ENCODE measurements at places on chromosomes 4 and X.

GRCh38 chr4:173274744-173275143, 59.4 kb downstream of the HMGB2 start:
- no peak for DNase-seq

DNA sequence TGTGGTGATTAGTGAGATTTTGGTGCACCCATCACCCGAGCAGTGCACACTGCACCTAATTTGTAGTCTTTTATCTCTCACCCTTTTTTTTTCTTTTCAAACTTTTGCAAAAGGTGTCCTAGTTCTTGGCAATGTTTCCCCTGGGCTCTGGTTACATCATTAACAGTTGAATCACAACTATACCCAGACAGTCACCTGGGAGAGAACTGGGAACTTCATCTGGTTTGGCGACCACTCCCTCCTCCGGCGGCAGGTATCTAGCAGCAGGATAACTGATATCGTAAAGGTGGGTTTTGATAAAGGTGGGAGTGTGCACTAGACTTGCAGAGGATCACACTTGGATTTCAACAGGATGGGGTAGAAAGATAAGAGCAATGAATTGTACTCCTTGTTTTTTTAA, 140.5 kb downstream of the CHIC2 start:
- no peak for DNase-seq

GRCh38 chrX:16603822-16604221, 46.1 kb upstream of the S100G start:
- DNase-seq, result no peak

GRCh38 chr4:183971929-183972490, 66.9 kb downstream of the STOX2 start:
- no peak for DNase-seq

- no peak for DNase-seq
These were observed 11.5 kb upstream of the HDAC8 start for GRCh38 chrX:72584163-72584562.

DNA sequence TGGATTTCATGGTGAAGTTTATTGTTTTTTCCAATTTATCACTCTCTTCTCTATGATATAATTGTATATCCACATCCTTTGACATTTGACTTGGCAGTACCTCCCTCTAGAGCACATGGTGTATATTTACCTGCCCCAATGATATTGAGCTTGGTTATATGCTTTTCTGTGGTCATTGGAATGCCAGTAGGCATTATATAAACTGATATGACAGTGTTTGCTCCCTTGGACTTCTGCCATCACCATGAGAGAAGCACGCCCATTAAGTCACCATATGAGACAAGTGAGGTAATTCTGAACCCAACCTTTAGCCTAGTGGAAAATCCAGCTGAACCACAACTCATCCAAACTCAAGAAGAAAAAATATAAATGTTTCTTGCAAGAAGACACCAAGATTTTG, 2761.5 kb downstream of the ARAP2 start:
- DNase-seq, result no peak

DNA sequence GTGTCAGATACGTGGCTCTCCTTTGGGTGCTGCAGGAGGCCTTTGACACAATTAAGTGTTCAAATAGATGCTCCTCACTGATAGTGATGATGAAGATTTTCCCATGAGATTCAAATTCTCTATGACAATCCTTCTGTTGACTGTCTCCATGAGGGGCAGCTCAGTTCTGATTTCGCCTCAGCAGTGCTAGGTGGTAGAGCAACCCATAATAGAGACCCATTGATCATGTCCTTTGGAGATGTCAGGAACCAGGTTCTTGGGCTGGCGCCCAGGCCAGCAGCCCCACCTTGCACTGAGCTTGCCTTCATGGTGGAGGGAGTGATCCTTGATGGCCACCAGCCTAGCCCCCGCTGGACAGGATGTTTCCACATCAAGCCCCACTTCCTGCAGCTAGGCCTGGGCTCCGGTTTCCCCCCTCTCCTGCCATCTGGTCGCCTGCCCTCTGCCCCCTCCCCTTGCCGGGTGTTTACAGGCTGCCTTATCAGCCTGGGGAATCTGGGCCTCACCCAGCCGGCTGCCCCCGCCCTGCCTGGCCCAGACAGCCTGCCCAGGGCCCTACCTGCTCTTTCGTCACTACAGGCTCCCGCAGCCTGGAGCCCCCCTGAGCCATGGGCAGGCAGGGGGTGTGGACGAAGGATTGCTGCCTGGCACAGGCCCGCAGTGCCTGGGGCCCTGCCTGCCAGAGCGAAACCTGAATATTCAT, 12.6 kb downstream of the ELF4 start:
- DNase-seq, result no peak

DNA sequence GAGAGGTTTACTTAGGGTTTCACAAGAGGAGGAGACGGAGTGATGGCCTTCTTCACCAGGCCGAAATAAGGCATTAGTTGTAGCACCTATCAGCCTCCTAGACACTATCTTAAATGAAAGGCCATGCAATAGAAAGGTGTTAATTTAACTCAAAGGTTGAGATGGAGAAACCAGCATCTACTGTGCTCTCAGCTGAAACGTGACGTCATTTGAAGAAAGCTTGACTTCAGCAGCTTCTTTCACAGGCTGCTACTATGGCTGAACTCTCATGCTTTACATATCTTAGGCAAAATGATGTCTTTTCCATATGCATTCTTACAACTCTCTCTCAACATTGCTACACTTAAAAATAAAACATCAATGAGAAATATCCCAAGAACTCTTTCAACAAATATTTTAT, 99.6 kb downstream of the GUCY2F start:
- no peak for DNase-seq

- no peak for DNase-seq
These were observed 417.1 kb upstream of the GALNT7 start for GRCh38 chr4:172751550-172751949.

DNA sequence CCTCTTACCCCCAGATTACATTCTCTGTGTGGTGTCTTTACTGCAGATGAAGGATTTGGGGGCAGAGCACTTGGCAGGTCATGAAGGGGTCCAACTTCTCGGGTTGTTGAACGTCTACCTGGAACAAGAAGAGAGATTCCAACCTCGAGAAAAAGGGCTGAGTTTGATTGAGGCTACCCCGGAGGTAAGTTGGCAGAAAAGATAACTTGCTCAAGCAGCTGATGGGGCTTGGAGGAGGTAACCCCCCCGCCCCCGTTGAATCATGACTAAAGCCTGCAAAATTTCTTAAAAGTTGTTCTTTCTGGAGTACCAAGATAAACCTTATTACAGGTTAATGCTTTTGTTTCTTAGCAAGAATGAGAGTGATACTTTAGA, 1.5 kb downstream of the CCNG2 start:
- DNase-seq, result no peak

GRCh38 chr4:185920691-185921260, 108.8 kb upstream of the SORBS2 start:
- no peak for DNase-seq

DNA sequence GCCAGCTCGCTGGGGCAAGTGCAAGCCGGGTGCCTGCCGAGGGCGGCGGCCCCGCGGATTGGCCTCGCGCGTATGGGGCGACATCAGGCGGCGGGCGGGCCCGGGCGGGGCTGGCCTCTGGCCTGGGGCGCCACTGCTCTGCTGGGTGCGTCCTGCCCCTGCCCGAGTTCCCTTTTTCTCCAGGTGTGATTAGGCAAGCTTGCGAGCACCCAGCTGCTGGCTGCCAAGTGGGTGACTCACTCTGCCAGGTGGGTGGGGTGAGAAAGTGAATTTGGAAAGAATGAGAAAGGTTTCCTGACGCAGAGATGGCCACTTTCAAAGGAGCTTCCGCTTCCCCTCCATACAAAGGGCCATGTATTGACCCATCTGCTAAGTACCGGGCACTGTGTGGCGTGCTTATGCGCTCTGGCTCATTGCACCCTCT, 32.5 kb downstream of the FGFBP1 start:
- peak; percentile 97 for DNase-seq

GRCh38 chr4:19623866-19624265, 627.8 kb upstream of the SLIT2 start:
- no peak for DNase-seq

DNA sequence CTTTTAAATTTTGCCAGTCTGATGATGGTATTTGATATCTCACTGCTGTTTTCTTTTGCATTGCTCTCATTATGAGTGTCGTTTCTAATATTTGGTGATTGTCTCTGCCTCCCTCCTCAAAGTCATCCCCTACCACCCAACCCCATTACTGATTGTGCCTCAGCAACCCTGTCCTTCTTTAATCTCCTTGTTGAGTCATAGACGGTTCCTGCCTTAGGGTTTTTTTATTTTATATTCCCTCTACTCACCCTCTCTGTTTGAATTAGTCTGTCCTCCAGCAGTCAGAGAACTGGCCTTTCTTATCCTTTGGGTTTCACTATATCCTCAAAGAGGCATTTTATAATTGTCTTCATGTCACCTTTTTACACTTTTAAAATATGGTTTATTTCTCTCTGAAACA, 409.3 kb upstream of the CPEB2 start:
- no peak for DNase-seq

DNA sequence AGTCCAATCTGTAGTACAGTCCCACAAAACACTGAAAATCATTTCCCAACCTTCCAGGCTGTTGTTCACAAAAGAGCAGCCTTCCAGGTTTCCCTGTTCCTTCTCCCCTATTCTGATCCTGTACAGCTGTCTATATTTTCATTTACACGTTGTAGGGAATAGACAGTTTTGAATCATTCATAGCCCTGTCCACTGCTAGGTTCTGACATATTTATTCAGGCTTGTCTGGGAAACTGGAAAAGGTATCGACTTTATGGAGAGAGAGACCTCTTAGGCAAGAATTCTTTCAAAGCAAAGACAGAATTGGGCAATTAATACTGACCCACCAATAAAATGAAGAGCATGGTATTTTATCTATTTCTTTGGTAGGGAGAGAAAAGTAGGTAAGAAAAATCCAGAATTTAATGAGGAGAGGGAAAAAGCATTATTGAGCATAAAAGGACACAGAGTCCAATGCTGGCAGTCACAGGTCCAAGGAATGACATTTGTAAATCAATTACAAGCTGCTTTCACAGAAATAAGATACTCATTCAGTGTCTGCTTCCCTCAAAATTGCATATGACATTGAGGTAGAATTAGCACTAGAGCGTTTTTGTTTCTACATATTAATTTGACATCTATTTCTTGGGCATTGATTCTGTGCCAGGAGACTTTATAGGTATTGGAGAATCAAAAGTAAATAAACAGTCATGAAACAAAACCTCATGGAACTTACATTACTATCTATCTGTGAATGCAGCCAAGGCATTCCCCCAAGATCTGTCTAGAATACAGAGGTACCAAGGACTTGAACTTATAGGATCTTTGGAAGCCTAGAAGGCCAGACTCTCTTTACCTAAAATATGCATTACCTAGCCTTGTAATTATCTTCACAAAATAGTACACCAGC, 127.2 kb downstream of the CAMK2D start:
- no peak for DNase-seq

DNA sequence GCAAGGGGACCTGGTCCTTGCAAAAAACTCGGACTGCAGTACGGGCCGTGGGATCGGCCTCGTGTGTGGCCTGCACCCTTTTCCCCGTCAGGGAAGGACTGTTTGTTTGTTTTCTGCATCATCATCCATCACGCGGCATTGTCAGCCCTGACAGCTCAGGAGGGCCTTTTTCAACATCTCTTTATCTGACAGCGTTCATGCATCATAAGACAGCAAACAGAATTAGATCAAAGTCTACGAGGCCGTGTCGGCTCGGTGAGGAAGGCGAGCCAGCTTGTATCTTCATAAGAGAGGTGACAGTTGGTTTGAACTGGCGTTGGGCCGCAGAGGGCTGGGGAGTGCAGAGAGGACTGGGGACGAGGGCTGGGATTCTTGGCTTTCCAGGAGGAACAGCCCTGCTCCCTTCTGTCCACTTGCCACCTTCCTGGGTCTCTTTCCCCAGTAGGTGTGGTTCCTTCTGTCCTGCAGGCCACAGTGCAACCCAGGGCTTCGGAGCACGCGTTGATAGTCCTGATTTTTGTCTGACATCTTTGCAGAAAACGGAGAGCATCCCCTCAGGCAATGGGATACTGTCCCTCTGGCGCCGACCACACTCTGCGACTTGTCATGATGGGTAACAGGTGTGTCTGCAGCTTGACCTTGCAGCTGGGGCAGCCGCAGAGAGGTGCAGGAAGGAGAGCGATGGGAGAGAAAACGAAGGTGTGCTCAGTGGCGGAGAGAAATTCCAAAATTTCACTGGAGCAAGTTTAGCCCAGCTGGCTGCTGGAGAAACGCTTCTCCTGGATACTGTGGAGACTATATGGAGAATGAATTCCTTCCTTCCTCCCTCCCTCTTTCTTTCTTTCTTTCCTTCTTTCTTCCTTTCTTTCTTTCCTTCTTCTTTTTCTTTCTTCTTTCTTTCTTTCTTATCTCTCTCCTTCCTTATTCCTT, 104.0 kb upstream of the SHOX start:
- no peak for DNase-seq

GRCh38 chr4:80454040-80454439, 118.5 kb downstream of the CFAP299 start:
- peak; percentile 65 for DNase-seq

- DNase-seq, result no peak
These were observed 115.1 kb downstream of the CAMK2D start for GRCh38 chr4:113646442-113646822.

GRCh38 chr4:59904331-59904730, 1295.8 kb upstream of the ADGRL3 start:
- peak; percentile 13 for DNase-seq

- DNase-seq, result no peak
These were observed 245.0 kb downstream of the EVC2 start for GRCh38 chr4:5463361-5463760.

GRCh38 chr4:2924765-2925301, 38.4 kb downstream of the NOP14 start:
- DNase-seq, result no peak

DNA sequence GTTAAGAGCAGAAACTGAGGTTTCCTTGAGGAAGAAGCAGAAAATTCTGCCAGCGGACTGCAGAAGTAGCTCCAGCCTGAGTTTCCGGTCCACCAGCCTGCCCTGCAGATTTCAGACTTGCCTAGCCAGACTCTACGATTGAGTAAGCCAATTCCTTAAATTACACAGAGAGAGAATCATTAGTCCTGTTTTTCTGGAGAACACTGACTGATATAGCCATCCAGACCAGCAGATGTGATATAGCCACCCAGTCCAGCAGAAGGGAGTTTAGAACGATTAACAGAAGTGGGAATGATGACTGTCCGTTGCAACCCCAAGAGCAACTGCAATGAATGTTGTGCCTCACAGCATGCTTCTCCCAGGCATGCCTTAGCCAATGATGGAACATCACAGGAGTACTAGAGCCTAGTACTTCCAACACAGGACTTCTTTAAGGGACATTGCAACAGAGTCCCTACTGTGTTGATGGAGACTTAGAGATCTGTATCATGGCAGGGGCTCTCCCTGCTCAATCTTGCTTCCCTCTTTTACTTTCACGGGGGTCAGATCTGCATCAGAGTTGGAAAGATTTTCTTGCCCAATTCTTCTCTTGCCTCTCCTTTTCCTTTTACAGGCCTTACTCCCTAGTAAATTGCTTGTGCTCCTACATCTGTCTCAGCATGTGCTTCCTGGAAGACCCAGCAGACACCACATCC, 264.6 kb upstream of the CLNK start:
- no peak for DNase-seq

- no peak for DNase-seq
These were observed 33.3 kb downstream of the APBB2 start for GRCh38 chr4:41181037-41181436.

Data from keratinocyte (primary cell).